ENCODE measurements at places on chromosomes 12 and 14.

DNA sequence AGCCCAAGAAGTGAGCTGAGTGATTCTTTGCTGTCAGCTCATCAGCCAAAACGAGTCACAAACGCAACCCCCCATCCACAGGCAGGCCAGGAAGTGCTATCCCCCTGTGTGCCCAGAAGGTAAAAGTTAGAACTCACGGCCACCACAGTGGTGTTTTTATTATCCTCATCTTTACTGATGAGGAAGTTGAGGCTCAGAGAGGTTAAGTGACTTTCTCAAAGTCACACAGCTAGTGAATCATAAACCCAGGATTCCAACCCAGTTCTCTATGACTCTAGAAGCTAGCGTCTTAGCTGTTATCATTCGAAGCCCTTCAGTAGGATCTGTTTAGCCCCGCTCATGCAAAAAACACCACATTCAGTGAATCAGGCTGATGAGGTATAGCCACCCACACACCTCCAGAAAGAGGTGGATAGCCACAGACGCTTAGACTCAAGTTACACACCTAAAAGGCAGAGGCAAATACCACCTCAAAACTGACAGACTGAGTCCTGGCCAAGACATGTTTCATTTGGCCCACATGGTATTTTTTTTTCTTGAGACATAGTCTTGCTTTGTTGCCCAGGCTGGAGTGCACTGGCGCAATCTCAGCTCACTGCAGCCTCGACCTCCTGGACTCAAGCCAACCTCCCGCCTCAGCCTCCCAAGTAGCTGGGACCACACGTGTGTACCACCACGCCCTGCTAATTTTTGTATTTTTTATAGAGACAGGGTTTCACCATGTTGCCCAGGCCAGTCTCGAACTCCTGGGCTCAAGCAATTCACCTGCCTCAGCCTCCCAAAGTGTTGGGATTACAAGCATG is 100.7 kb downstream of the SCARB1 start:
- DNase-seq: no peak

- no peak for DNase-seq
These were observed 123.8 kb downstream of the GRIP1 start for GRCh38 chr12:66555113-66555512.

DNA sequence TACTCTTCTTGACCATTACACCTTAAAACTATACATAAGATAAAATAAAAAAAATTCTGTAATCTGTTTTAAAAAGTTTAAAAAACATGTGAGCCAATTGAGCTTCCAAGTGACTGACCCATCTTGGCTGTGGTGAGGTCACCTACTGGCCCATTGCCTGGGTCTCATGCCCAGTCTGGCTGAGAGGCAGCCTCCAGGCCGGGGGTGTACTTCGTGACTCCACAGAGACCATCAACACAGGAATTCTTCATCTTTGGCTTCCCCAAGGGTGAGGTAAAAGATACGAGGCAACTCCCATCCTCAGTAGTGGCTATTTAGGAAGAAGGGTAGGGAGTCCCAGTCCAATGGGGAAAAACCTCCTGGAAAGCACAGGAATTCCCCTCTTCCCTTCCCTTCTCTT is 113.2 kb downstream of the APAF1 start:
- DNase-seq: no peak

DNA sequence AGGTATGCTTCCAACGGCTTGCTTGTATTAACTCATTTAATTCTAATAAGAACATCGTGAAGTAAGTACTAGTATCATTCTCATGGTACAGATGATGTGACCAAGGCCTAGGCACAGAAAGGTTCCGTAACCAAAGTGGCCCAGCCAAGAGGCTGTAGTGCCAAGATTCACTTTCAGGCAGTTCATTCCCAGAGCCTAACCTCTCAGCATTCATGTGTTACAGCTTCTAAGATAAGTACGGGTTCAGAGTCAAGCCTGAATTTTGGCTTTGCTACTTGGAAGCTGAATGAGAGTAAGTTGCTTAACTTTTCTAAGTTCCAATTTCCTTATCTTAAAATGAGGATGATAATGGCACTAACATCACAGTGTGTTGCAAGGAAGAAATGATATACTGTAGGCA is 379.9 kb downstream of the AEBP2 start:
- DNase-seq: no peak

DNA sequence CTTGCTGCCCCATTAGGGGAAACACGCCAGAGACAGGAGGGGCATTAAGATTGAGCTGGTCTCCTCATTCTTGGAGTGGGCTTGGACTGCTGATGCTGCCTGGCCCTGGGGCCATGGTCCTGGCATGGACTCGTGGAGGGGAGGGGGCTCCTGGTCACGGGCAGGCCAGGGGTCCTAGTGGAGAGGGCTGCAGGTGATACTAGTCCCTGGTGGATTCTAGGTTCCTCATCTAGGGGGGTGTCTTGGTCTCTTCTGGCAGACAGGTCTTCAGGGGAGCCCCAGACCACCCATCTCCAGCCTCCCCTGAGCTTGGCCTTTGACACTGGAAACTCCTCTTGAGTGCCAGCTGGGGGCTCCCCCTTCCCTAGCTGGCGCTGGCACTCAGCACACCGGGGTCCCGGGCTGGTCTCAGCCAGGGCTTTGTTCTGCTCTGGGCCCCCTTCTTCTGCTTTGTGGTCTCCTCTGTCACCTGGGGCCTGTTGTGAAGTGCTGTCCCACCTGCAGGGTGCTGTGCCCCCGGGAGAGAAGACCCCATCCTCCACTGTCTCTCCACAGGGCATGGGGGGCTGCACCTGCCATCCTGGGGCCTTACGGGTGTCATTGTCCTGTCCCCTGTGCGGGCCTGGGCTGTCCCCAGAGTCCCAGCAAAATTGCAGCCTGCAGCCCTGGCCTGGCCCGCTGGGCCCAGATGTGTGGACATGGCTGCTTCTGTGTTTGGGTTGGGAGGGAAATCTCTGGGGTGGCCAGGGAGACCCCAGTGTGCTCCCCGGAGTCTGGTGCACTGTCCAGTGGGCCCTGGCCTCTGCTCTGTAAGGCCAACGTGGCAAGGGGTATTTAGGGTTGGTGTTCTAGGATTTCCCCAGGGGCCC is 2.3 kb downstream of the KIF26A start:
- no peak for DNase-seq

- DNase-seq: no peak
These were observed 55.6 kb downstream of the CLIP1 start for GRCh38 chr12:122366685-122367475.

DNA sequence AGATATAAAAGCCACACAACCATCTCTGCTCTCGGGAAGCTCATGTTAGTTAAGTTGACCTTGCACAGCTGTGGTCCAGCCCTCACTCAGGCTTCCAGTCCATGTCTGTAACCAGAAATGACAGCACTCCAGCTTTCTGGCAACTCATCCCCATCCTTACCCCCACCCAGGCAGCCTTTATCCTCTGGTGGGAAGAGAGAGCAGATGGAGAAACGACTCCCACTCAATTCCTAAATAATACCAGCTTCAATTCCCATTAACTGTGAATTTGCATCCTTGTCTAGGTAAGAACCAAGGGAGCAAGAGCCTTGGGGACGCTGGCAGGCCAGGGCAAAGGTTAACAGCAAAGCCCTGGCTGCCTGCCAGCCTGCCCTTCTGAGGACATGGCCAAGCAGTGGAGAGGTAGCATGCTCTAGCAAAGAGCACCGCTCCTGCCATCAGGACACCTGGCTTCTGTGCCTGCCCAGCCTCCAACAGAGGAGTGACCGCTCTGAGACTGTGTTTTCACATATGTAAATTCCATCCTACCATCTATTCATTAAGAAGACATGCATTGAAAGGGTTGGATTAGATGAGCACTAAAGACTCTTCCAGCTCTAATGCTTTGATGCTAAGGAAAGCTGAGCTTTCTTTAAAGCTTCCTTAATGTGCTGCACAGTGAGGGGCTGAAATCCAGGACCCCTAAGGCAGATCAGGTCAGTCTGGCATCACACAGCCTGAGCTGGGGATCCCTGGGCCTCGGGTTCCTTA is 236.1 kb downstream of the GRIN2B start:
- no peak for DNase-seq

DNA sequence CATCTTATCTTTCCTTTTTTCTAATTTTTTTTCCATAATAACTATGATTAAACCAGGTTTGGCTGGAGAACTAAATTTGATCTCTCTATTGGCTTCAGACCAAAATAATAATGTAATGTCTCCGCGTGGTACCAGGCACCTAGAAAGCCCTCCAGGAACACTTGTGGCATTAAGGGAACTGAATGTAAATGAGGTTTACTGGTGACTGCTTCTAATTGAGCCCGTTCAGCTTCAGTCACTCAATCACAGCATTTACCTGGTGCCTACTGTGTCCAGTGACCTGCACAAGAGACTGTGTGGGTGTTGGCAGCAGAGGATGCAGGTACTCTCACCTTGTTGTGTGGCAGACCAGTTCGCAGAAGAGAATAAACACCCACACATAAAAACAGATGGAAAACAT is 302.5 kb downstream of the DPF3 start:
- DNase-seq: no peak

- DNase-seq: no peak
These were observed 20.7 kb downstream of the IFT43 start for GRCh38 chr14:76006253-76006652.

DNA sequence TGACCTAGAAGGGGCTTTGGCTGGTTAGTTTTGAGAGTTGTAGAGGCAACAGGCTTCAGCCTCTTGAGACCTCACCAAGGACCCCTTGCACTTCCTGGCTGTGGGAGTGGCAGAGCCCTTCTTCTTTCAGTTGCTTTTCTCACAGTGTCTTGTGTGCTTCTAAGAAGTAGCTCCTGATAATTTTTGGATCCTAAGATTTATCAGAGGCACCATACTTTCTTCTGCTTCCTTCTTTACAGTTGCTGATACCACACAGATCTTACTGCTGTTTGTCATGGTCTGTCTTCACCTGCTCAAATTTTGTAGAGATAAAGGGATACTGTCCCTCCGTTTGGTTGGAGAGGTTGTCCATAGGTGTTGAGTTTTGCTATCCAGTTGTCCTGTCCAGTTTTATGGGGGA is 33.8 kb downstream of the VRK1 start:
- DNase-seq: no peak

DNA sequence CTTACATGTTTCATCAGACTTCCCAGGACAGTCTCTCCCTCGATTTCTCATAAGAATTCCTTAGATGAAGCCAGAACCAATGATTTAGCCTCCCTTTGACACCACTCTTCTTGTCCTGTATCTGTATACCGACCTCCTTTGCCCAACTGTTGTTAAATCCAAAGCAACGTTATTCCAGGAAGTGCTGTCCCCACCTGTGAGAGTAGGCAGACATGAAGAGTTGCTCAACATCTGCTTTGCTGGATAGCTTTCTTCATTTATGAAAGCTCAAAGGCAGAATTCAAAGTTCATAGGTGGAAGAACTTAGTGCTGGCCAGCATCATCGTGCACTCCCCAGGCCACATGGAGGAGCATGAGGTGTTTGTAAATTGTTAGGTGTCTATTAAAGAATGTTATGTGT is 55.6 kb downstream of the GTF2A1 start:
- no peak for DNase-seq

- no peak for DNase-seq
These were observed 1.5 kb downstream of the KRT73 start for GRCh38 chr12:52616680-52617402.

DNA sequence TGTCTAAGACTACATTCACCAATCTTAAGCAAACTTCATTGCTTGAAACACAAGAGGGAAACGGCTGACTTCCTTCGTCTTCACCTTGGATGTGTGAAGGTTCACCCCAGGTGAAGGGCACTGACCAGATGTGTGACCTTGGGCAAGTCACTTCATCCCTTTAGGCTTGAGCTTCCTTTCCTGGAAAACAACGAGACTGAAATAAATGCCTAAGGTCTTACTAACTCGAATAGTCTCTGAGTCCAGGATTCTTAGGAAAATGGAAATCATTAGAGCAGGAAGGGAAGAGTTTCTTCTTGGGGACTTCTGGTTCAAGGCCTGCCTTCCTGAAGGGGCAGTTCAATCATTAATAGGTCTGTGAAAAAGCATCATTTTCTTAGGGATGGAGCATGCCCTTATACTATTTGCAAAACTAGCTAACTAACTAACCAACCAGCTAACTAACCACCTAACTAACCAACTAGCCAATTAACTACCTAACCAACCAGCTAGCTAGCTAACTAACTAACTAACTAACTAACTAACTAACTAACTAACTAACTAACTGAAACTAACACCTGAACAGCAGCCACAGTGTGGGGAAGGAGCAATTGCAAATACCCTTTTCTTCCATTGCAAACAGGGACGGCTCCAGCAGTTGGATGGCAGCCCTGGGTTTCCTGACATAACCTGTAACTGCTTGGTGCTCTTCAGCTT is 31.5 kb upstream of the EMP1 start:
- DNase-seq: no peak

GRCh38 chr12:130169256-130169655 is 7.0 kb downstream of the FZD10 start:
- no peak for DNase-seq

GRCh38 chr12:111768159-111768895 is 1.6 kb downstream of the ALDH2 start:
- DNase-seq: no peak

- no peak for DNase-seq
These were observed 141.5 kb downstream of the CAND1 start for GRCh38 chr12:67410667-67411067.

DNA sequence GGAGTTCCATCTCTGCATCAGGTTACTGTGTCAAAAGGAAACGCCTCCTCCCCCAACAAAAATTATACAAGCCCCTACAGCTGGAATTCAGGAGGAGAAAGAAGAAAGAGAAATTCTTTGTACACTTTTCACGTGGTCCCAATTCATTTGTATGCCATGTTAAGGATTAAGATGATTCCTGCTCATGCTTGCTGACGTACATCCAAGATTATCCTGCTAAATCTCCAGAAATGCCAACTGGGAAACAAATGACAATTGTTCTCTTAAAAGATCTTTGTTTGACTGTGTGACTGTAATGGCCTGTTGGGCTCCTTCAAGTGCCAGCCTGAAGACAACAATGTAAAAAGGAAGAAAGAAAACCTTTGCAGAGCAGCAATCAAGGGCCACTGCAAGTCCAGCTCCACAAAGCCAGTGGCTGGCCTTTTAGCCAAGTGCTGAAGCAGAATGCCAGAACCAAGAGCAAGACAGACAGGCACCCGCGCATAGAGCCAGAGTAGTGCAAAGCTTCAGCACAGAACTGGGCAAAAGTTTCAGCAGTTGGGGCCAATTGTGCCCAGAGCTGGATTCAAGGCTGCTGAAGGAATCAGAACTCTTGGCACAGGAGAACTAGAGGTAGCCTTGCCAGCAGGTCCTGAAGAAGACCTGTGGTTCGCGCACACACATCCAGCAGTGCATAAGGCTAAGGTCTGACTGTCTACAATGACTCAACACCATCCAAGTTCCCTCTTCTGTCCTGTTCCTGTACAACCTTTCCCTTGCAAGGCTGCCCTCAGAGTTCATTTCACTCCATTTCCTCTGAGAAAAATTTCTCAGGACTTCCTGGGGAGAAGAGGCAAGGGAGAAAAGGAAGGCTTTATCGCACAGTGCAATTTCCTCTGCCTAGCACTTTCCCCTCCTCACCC is 209.7 kb upstream of the BMP4 start:
- DNase-seq: no peak

DNA sequence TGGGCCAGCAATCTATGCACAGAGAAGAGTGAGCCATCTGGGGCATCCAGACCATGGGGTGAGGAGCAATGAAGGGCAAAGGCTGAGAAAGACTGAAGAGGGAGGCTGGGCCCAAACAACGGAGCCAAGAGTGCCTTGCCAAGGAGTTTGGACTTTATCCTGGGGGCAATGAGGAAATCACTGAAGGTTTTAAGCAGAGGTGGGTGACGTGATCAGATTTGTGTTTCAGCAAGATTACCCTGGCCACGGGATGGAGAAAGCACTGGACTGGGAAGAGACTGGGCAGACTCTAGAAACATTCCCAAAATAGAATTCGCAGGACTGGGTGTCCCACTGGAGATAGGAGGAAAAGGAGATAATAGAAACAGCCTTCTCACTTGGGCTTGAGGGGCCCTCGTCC is 65.3 kb downstream of the DPF3 start:
- no peak for DNase-seq
